ENCODE measurements at places on chromosomes 6 and 20.

GRCh38 chr6:118469468-118469867 is 78.6 kb upstream of the PLN start:
- no peak for DNase-seq

DNA sequence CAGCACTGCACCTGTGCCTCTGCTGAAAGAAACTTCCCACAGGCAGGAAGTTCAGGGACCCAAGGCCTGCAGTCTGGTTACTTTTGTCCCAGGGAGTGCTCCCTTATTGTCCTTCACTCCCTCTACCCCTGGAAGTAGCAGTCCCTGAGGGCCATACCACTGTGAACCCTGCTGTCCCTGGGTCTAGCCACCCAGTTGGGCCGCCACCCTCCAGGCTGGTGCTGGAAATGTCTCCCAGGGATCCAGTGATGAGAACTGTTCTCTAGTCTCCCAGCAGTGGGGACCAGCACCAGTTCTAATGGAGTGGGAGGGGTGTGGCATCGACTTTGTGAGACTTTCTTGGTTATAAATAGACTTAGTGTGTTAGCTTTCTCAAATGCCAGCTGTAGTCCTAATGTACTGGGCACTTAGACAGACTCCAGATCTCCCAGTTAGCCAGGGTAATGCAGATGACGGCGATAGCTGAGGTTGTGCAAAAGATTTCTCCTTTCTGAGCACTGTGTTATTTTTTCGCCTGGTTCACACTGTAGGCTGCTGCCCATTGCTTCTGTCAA is 462.5 kb downstream of the CDH26 start:
- DNase-seq = no peak

DNA sequence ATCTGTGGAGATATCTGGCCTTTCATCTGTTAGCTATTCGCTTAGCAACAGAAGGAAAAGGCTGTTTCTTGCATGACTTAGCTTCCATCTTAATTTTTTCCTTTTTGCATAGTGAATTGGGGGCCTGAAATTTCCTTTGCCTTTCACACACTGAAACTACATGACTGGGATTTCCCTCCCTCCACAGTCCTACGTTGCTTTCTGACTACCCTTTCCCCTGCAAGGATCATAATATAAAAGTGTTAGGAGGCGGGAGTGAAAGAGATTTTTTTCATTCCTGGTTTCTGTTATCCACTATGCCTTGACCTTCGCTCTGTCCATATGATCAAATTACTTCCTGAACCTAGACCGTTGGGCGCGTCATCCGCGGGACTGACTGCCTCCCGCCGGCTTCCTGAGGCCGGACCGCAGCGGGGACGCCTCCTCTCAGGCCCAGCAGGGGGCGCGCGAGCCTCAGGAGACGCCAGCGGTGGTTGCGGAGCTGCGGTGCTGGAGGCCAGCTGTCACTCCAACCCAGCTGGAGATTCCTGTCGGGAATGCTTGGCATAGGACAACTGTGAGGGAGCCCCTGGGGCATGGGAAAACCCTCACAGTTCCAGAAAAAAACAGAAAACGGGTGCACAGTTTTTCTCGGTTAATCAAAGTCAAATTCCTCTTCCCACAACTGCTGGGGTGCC is 55.6 kb downstream of the MEP1A start:
- peak; percentile 62 for DNase-seq

DNA sequence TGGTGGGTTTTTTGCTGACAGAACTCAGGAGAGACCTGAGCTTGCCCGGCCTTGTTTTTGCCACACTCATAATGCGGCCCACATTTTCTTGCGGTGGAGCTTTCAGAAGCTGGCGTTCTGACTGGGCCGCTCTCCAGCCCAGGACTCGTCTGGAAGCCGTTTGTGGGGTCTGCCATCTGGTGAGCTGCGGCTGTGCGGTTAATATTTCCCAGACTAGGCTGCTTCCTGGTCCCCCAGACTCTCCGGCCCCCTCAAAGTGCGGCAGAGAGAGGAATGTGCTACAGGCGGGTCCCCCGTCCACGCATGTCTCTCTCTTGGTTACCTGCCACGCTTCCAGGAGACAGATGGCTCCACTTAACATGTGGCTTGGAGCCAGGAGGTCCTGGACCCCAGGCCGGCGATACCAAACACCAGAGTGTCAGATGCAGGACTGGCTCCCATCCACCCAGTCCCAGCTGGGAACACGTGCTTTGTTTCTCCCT is 128.9 kb upstream of the PMEPA1 start:
- no peak for DNase-seq

DNA sequence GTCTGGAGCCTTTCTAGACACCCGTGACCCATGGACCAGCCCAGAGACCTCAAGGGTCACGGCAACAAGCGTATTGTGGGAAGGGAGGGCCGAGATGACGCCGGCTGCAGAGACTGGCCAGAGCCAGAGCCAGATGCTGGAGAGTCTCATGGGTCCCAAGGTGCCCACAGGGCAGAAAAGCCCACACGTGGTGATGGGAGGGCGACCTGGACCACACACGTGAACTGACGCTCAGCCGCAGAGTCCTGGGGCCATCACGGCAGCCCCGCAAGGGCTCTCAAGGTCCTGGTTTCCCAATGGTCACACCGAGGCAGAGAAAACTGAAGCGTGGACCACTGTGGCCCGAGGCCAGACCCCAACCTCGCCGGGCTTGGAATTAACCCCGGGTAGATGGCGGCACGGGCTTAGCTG is 92.6 kb downstream of the YTHDF1 start:
- DNase-seq = no peak

DNA sequence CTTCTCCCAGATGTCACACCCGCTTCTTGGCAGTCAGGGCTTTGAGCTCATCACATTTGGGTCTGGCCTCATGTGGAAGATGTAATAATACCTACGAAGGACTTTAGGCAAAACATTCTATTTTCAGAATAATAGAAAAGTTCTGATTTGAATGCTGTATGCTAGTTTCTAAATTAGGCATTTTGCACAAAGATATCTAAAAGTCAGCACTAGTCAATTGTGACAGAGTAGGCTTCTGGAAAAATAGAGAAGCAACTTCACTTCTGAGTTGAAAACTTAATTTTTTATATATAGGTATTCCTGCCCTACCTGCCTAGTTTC is 38.3 kb upstream of the CD2AP start:
- no peak for DNase-seq

DNA sequence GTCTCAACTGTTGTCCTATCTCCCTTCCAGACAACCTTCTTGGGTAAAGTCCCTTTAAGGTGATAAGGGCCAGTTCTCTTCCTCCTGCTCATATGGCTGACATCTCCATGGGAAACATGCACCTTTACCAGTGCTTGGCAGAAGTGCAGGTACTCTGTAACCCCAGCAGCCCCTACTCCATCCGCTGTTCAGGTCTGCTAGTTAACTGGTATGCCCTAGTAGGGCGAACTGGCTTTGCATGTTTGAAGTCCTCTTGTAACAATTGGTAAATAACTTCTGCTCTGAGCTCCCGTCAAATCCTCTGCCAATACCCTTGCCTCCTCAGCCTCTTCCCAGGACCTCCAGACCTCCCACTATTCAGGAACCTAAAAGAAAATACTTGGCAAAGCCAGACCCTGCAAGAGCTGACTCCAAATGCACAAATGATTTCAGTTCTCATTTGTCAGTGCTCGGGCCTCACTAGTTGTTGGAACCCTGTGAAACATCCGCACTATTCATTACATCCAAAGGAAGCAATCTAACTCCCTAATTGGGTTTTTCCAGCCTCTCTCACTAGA is 703.7 kb downstream of the MAFB start:
- no peak for DNase-seq

- no peak for DNase-seq
Measured at GRCh38 chr6:110556317-110557110, 80.1 kb upstream of the SLC22A16 start.

GRCh38 chr20:44527716-44528199 is 5.9 kb upstream of the SERINC3 start:
- no peak for DNase-seq

GRCh38 chr20:41469868-41470267 is 103.2 kb upstream of the EMILIN3 start:
- DNase-seq = no peak

- no peak for DNase-seq
Measured at GRCh38 chr6:13089296-13089994, 238.9 kb downstream of the TBC1D7 start.

DNA sequence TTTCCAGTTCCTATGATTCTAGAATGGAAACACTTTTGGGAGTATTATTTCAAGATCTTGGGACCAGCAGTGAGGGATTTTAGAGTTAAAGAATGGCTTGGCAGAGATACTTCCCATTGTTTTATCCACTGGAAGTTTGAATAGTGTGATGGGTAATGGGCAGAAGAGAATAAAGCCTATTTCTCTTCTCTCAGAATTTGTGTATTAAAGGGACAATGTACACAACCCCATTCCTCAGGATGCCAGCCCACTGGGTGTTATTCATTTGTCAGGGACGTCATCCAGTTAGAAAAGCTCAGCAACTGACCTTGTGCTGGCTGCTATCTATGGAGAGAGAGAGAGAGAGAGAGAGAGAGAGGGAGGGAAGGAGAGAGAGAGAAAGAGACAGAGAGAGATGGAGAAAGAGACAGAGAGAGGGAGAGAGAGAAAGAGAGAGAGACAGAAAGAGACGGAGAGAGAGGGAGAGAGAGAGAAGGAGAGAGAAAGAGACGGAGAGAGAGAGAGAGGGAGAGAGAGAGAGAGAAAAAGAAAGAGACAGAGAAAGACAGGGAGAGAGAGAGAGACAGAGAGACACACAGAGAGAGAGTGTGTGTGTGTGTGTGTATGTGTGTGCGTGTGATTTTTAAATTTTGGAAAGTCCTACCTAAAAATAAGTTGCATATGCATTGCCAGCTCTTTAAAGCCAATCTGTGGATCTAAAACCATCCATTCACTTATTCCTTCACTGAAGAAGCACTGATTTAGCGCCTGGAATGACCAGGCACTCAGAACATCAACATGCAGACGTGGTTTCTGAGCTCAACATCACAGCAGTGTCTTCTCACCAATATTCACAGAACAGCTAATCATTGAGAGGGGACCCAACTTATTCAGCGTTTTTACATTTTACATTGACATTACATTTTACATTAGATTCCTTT is 388.8 kb downstream of the THBS2 start:
- DNase-seq = no peak

GRCh38 chr20:40326784-40327183 is 362.3 kb downstream of the MAFB start:
- no peak for DNase-seq

DNA sequence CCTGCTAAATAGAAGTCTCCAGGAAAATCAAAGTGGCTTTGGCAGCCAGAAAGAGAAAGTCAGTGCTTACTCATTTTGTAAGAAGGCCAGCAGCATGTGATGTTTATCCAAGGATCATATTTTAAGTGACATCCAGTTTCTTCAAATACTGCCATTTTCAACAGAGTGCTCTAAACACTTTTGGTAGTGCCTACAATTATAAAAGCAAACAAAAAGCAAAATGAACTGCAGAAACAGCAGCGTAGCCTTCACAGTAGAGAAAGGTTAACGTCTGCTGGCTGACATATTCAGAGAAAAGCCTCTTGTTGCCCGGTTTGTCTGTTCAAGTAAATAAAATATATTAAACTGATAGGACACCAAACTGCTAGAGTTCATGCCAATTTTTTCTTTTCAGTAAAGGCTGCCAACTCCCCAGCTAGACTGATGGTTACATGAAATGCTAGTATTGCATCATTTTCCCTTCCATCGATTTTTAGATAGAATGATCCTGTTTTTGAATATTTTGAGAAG is 705.7 kb upstream of the SLC35B3 start:
- DNase-seq = no peak

- no peak for DNase-seq
Measured at GRCh38 chr6:83180426-83180950, 12.6 kb downstream of the PGM3 start.

DNA sequence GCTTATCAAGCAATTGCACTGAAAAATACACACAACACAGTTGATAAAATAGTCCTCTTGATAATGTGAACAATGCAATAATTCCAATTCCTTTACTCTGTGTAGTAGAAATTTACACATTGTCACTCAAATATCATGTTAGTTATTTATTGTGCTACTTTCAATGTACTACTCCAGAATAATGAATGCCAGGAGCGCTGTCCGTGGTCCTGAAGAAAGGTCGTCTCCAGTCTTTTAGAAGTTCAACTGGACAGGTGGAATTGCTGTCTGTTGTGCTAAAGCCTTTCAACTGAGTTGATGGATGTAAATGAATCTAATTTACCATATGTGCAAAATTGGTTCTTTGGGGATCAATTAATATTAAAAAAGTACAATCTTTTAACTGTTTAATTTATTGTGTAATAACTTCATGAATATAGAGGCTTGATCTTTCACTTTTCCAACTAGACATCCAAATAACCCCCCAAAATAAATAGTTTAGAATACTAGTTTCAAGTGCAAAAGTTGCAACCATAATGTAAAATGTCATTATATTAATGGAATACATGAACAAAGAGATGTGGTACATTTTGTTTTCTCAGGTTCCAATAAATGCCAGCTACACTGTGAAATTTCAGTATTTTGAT is 3.2 kb downstream of the GRIK2 start:
- peak; percentile 20 for DNase-seq

DNA sequence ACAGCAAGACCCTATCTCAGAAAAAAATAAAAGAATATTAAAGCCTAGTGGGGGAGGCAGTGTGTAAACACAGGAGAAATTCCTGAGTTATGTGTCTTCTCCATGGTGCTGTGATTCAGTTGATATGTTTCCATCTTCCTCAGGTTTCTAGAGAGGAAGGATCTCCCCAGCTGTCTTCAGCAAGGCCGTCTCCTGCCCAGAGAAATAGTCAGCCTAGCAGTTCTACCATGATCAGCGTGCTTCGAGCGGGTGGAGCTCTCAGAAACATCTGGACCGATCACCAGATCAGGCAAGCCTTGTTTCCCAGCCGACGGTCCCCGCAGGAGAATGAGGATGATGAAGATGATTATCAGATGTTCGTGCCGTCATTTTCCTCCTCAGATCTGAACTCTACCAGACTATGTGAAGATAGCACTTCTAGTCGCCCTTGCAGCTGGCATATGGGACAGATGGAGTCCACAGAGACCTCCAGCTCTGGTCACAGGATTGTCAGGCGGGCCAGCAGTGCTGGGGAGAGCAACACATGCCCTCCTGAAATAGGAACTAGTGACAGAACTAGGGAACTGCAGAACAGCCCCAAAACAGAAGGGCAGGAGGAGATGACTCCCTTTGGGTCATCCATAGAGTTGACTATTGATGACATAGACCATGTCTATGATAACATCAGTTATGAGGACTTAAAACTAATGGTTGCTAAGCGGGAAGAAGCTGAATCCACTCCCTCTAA is 34.9 kb upstream of the MTHFD1L start:
- no peak for DNase-seq

DNA sequence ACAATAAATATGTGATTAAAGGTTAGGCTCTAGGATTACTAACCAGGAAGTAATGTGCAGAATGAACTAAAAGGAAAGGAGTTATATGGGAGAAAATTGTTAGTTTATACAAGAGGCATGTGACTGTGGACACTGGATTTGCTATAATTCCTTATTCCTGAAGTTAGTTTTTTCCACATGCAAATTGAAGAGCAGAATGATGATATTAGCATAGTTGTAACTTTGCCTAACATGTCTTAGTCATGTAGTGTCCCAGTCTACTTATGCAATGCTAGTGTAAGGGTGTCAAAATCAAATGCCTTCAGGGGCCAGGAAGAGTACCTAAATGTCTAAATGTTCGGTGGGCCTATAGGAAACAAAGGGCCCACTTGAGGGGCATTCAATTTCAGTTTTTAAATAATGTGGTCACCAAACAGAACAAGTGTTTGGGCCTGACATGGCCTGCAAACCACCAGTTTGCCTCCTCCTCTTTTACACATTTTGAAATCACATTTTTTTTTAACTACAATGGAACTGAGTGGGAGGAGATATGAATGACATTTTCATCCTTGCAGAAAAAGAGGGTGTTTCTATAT is 28.0 kb upstream of the CEP85L start:
- no peak for DNase-seq

GRCh38 chr6:11035616-11036350 is 8.3 kb downstream of the ELOVL2 start:
- DNase-seq = no peak

All from stimulated activated naive CD8-positive, alpha-beta T cell treated with anti-CD3 and anti-CD28 coated beads, Interleukin-15, amount 100 ng/mL, for 72 hours (primary cell).